ENCODE measurements at places on chromosomes 7 and 10.
A peak's percentile ranks its signal among the peaks of the same experiment; 100 is the strongest.

- DNase-seq = no peak
Observed at GRCh38 chr7:4886671-4887070, 3.2 kb upstream of the RADIL start.

DNA sequence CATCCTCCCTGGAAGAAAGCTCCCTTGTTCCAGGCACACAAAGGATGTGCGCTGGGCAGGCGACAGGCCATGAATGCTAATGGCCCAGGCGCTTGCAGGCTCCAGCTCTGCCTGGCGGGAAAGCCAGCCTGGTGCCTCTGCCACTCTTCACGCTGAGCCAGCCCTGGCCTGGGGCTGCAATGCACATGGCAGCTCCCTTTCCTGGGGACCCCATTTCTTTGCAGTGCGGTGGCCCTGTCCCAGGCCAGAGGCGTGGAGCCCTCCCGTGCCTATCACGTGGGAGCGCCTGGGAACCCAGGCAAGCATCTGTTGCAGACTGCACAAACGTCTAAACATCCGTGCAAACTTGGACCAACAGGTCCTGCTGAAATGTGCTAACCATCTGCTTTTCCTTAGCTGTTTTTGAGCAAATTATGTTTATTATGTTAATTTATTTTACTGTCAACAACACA, 152.1 kb upstream of the LYZL2 start:
- no peak for DNase-seq

GRCh38 chr7:140122965-140123364, 53.8 kb downstream of the KDM7A start:
- DNase-seq = no peak

- DNase-seq = no peak
Observed at GRCh38 chr10:74548676-74549075, 277.7 kb upstream of the KAT6B start.

GRCh38 chr10:4240608-4241197, 455.7 kb upstream of the KLF6 start:
- no peak for DNase-seq

- no peak for DNase-seq
Observed at GRCh38 chr7:38306171-38306570, 32.7 kb upstream of the TARP start.

GRCh38 chr7:122528879-122529481, 169.9 kb downstream of the RNF133 start:
- DNase-seq = peak; percentile 1

GRCh38 chr7:43735802-43736603, 6.7 kb upstream of the COA1 start:
- no peak for DNase-seq

DNA sequence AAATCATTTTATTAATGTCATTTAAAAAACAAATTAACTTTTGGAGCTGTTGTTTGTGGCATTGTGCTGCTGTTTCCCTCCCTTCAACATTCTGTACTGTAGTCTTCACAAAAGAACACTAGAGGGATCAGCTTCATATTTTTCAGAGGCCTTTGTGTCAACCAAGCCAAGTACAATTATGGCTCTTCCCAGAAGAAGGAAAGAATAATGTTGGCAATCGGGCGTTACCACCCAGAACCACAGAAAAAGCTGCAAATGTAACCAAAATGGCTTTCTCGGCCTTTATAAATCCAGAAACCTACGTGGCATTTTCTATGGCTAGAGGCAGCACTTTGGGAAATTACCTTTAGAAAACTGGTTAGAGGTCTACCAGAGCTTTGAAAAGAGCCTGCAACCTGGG, 98.8 kb upstream of the COL1A2 start:
- no peak for DNase-seq

GRCh38 chr7:77351539-77352004, 64.6 kb downstream of the GSAP start:
- peak; percentile 65 for DNase-seq

DNA sequence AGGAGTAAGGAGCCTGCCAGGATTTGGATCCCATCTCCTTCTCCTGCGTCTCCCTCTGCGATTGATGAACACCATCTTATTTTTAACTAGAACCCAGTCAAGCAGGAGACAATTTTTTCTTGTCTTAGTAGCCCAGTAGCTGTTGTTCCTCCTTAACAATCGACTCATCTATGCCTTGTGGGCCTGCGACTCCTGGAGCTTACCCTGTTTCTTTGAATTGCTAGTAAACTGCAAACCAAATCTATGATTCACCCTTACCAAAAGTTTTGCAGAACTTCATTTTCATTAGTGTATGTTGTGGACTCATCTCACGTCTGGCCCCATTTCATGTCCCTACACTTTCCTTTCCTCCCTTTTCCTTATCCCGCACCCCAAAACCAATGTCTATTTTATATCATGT, 37.7 kb downstream of the TRIL start:
- no peak for DNase-seq

DNA sequence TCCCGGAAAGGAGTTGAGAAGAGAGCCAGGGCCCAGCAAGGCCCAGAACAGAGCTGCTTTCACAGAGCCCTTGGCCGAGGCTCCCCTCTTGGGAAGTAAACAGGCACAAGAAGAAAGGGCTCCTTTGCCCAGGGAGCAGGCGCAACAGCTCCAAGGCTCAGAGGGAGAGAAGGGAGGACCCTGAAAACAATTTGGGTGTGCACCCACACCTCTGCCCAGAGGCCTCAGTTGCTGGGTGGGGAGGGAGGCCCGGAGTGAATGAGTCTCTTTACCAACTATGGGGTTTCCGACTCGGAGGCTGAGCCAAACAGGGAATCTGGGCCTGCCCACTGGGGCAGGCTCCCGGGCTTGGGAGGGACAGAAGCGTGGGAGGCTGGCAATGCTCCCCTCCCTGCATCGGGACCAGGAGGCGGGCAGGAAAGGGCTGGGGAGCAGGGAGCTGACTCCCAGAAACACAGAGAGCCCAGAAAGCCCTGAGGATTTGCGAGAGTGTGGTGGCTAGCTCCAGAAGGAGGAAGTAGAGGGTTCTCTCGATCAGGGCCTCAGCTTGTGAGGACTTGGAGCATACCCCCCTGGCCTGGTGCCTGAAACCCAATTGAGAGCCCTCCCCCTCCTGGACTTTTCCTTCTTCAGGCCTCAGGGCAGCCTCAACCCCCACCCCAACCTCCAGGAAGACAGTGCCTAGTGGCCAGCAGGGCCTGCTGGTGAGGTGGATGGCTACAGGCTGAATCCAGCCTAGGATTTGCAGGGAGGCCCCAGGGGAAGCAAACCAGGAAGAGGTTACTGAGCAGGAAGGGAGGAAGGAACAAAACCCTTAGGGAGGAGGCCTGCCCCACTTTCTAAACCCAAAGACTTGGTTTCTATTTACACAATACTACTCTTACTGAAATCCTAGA, 6.2 kb downstream of the C10orf105 start:
- DNase-seq = peak; percentile 35

GRCh38 chr10:125799451-125800182, 23.4 kb downstream of the UROS start:
- DNase-seq = no peak

GRCh38 chr7:93279541-93279940, 47.4 kb downstream of the VPS50 start:
- DNase-seq = no peak

- no peak for DNase-seq
Observed at GRCh38 chr7:69749372-69749979, 151.2 kb downstream of the AUTS2 start.

GRCh38 chr10:397321-398068, 262.2 kb downstream of the ZMYND11 start:
- DNase-seq = no peak

DNA sequence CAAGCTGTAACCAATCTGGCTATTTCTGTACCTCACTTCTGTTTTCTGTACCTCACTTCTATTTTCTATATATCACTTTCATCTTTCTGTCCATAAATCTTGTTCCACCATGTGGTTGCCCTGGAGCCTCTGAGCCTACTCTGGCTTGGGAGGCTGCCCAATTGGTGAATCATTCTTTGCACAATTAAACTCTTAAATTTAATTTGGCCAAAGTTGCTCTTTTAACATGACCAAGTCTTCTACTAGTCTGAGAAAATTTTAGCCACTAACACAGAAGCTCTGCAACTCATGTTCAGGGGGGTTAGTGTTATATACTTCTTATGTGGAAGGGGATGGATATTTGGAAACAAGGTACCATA, 503.5 kb downstream of the KIF20B start:
- DNase-seq = no peak

- no peak for DNase-seq
Observed at GRCh38 chr10:35510891-35511290, 94.2 kb upstream of the GJD4 start.

DNA sequence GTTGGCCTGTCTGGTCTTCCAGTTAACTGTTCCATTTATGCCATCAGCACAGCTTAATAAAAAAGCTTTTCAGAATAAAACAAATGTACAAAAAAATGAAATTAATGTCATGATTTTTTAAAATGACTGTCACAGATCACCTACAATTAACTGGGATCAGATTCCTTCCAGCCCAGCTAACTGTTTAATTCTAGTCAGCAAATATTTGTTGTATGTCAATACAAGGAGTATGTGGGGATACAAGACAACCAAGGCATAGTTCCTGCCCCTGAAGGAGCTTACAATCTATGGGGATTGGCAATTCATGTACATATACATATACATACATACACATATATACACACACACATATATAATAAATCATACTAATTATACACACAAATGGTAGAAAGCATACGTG, 16.5 kb downstream of the SGCE start:
- no peak for DNase-seq

DNA sequence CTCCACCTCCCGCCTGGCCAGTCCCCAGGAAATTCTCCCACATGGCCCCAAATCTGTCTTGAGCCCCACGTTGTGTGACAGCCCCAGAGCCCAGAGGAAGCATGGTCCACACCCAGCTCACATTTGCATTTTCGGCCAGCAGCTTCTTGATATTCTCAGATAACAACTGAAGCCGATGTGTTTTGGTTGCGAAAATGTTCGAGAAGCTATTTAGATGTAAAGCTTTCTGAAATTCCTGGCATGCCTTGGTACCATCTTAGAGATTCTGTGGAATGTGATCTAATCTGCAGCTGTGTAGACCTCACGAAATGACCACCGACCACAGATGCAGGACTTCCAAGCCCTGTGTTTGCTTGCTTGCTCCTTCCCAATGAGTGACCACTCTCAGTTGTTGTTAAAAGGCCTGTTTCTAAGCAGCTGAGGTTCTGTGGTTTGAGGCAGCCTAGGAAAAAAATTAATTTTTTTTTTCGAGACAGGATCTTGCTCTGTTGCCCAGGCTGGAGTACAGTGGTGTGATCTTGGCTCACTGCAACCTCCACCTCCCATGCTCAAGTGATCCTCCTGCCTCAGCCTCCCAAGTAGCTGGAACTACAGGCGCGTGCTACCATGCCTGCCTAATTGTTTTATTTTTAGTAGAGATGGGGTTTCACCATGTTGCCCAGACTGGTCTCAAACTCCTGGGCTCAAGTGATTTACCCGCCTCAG, 8.8 kb downstream of the SLC4A2 start:
- no peak for DNase-seq

GRCh38 chr10:93598157-93598556, 2.9 kb downstream of the RBP4 start:
- no peak for DNase-seq

GRCh38 chr10:110837418-110838171, 34.1 kb upstream of the PDCD4 start:
- DNase-seq = no peak

DNA sequence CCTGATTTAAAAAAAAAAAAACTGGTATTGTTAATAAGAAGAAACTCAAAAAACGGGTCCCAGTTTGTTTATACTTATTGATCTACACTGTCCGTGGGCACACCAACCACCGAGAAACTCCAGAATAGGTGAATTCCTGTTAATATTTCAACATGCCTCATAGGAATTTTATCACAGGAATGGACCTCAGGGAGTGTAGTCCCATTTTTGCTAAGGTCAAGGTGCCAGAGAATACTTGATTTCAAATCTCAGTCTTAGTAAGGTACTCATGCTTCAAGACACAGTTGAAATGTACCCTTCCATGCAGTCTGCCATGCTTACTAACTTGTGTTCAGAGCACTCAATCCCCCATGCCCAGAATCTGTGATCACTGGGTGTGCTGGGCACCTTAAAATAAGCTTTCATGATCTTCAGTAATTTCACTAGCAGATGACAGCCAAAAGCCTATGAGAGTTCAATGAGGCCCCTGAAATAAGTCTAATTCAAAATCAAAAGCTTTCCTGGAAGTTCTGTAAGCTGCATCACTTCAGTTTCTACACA, 385.7 kb downstream of the TNS3 start:
- DNase-seq = no peak

DNA sequence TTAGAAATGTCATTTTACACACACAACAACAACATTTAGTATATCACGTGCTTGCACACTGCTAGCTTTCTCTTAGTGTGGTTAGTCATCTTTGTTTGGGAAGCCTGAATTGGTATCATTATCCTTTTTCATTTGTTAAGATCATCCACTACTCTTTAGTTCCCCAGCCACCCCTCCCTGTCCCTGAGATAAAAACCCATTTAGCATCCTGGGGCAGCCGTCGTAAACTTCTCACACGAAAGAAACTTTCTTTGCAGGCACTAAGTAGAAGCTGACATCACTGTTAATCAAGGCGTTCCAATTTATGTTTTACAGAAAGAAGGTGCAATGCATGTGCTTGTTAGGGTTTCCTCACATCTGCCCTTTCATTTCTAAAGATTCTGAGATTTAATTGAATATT, 475.1 kb upstream of the FZD8 start:
- DNase-seq = no peak

GRCh38 chr7:66859794-66860645, 61.0 kb upstream of the TMEM248 start:
- no peak for DNase-seq

DNA sequence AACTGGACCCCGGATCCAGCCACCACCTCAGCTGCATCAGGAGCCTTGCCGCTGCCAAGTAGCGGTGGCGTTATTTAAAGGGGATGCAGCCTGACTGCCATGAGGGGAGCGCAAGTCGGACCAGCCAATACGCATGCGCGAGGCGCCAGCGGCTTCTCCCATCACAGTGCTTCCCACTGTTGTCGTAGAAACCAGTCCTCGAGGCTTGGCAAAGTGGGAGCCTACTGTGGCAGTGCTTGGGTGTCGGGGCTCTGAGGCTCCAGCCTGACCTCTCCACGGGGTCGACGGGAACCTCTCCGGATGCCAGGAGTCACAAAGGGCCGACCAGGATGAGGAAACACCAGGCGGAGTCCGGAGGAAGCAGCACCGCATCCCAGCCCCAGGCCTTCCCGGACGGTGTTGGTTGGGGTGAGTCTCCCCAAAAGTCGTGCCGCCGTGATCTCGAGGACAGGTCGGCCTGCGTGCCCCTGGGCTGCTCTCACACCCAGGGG, 369.6 kb downstream of the ZNF716 start:
- DNase-seq = no peak

DNA sequence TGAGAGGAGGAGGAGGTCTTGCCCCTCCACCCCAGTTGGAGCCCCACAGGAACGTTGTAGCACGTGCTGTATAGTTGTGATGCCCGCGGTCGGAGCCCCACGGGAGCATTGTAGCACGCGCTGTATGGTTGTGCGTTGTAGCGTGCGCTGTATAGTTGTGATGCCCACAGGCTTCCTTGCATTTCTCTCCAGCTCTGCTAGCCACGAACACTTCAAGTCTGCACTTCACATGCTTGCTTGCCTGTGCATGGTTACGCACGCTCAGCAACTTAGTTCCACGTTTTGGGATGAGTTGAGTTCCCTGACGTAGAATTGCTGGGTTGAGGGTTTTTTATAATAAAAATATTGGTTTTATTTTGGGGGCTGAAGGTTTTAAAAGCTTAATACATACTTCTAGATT, 41.6 kb downstream of the DNAJB6 start:
- DNase-seq = peak; percentile 6

- DNase-seq = no peak
Observed at GRCh38 chr10:75512203-75512933, 80.9 kb downstream of the LRMDA start.

Measured in CD4-positive, alpha-beta T cell treated with Interleukin-4 for 1 hour (primary cell).